ENCODE measurements at places on chromosomes 11 and 22.

GRCh38 chr11:94958121-94958696, 15.1 kb downstream of the CWC15 start:
- DNase-seq: no peak

DNA sequence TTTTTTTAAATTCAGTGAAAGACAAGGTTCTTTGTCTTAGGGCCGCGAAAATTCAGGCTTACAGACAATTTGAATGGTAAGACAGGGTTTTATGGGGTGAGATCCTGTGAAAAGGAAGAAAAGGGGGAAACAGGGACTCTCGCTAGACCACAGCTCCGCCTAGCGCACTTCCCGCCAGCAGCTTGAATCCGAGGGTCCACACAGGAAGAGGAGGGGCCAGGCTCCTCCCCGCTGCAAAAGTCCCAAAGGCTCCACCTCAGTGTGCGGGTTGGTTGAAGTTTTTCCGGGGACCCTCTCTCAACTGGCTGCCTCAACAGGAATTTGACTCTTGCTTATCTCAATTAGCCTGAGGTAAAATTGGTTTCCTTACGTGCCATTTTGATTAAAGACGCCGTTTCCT, 950.9 kb upstream of the CNTN5 start:
- no peak for DNase-seq

- no peak for DNase-seq
These were observed 11.1 kb upstream of the TPBGL start for GRCh38 chr11:75229466-75229865.

DNA sequence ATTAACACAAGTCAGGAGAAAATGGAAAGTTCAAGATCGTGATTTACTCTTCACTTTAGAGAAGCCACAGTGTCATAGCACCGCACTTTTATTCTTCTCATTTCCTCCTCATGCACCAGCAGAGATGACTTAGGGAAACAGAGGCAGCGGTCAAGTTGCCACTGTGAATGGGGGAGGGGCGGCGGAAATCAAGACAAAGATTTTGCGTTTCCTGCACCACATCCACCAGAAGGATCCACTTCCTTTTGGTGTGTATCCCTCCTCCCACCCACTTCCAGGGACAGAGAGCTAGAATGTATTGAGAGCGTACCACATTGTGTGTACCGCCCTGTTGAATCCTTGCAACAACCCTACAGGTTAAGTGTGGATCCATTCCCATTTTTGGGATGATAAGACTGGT, 21.8 kb downstream of the TSPAN18 start:
- no peak for DNase-seq

- DNase-seq: no peak
These were observed 98.2 kb downstream of the MYO18B start for GRCh38 chr22:25840167-25840566.

DNA sequence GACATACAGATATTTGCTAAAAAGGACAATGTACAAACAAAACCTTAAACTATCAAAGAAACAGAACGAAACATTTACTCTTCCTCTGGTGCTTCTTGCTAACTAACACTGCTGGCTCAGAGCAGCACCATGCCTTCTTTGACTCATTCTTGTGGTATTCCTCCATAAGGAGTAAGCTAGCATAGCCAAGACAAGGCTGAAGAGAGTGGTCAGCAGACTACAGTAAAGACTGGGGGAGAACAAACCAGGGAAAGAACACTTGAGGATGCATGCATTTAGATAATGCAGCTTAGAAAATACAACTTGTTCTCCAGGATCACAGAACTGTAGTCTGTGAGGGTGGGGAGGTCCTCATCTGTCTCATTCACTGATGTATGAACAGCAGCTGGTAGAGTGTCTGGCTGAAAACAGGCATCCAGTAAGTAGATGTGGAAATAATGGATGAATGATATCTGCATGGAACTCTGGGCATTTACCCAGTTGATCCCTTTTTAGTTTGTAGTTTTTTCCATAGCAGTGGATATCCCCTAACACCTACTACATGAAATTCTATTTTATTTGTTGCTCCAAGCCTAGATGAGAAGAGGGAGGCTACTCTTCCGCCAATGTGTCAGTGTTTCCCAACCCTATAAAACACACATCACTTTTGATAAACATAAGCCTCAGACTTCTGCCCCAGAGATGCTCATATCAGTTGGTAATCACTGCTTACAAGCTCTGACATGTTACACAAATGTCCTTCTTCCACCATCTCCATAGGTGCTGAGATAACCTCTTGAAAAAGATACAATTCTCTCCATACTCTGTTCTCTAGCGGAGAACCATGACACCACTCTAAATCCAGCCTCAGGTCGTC, 7.3 kb downstream of the SNX19 start:
- no peak for DNase-seq

- DNase-seq: no peak
These were observed 232.8 kb upstream of the UBASH3B start for GRCh38 chr11:122422682-122423081.

GRCh38 chr11:31702966-31703365, 108.2 kb downstream of the PAX6 start:
- DNase-seq: no peak

- no peak for DNase-seq
These were observed 56.2 kb upstream of the GLYAT start for GRCh38 chr11:58787903-58788302.

- DNase-seq: no peak
These were observed 35.2 kb upstream of the CECR2 start for GRCh38 chr22:17334059-17334458.

GRCh38 chr22:44026066-44026629, 2.0 kb downstream of the PARVB start:
- DNase-seq: no peak

DNA sequence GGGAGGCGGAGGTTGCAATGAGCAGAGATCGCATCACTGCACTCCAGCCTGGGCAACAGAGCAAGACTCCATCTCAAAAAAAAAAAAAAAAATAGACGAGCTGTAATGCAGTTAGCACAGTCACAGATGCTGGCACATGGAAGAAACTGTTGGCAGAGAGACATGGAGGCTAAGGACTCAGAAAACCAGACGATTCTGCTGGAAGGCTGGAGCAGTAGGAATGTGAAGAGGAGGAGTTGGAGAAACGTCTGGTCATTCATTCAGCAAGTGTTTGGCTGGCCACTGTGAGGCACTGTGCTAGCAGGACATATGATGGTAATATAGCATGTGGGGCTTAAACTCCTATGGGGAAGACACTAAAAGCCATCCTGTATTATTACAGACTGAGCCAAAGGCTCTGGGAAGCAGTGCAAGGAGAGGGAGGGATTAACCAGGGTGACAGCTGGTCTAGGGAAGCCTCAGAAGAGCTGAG, 5.0 kb downstream of the UQCR10 start:
- DNase-seq: no peak

- DNase-seq: no peak
These were observed 1.2 kb downstream of the LRRC56 start for GRCh38 chr11:538431-539051.

- DNase-seq: no peak
These were observed 98.5 kb downstream of the SMCO4 start for GRCh38 chr11:93444617-93445073.

- DNase-seq: no peak
These were observed 183.0 kb downstream of the CEP164 start for GRCh38 chr11:117510646-117511045.

- DNase-seq: no peak
These were observed 3.0 kb upstream of the MYBPC3 start for GRCh38 chr11:47355283-47356128.

Data from stimulated activated CD8-positive, alpha-beta memory T cell treated with anti-CD3 and anti-CD28 coated beads, Interleukin-4, amount 100 ng/mL, for 4 hours (primary cell).